ENCODE measurements at places on chromosomes 16 and 17. TPM values are rescaled to one million over a fixed set of nuclear protein-coding genes. Genes with fewer than 3 reads are reported as not detected.

DNA sequence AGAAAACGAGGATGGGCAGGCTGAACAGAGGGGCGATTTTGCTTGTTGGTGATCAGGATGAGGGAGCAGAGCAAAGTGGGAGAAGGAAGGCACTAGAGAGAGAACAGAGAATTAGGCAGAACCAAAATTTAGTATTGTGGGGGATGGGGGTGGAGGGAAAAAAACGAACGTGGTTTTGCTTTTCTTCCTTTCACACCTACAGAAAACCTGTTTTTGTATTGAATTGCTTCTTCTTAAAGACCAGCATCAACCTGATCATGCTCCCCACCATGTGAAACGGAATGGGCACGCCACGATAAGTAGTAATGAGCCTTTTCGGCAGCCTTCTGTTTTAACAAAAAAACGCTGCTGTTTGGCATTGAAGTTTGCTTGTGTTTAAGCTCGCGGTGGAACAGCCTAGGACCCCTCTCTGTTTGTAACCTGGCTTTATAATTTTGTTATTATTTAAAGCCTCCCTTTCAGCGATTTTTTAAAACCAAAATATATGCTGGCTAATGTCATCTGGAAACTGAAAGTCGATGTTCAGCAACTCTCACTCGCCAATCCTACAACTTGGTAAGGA lies 36.8 kb downstream of the ERCC4 start:
- H3K36me3 ChIP-seq, result no peaks in the 10 kb centered on the region
- no peak for DNase-seq
- H3K27ac ChIP-seq, result peak overlapping the region; percentile 87
- no peaks in the 10 kb centered on the region for H3K27me3 ChIP-seq
- peaks cover 26% of the 10 kb centered on the region for H3K4me1 ChIP-seq
- H3K4me3 ChIP-seq, result no peak overlapping the region

- H3K4me3 ChIP-seq, result no peak overlapping the region
- no peak overlapping the region for H3K27ac ChIP-seq
- H3K27me3 ChIP-seq, result no peaks in the 10 kb centered on the region
- DNase-seq, result no peak
Measured at GRCh38 chr17:58387834-58388233, 29.5 kb downstream of the RNF43 start.

DNA sequence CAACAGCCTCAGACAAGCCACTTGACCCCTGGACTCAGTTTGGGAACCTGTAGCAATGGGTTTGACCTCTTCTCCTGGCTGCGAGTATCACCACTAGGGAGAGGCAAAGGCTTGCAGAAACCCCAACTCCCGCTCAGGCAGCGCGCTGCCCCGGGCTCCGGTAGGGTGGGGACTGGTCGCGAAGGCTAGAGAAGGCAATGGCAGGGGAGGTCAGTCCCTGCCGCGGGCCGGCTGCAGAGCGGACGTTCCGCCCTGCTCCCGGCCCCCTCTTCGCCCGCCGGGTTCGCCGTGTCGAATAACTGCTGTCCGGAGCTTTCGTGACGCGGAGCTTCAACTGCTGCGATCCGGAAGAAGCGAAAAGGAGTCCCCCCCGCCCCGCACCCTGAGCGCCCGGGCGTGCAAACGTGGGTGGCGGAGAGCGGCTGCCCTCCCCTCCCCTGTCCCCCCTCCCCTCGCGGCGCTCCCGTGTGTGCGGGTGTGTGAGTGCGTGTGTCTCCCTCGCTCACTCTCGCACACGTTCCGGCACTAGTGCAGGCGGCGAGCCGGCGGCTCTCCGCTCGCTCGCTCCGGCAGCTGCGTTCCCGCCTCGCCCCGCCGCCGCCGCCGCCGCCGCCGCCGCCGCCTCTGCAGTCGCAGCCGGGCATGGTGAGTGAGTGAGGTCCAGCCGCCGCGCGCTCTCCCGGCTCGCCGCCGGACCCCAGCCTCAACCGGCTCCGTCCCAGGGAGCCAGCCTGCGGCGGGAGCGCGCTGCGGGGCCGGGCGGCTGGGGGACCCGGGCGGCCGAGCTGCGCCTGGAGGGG lies 772 bp upstream of the SHISA6 start:
- no peaks in the 10 kb centered on the region for H3K4me1 ChIP-seq
- H3K4me3 ChIP-seq, result no peak overlapping the region
- H3K36me3 ChIP-seq, result no peaks in the 10 kb centered on the region
- H3K27ac ChIP-seq, result no peak overlapping the region
- peaks cover 26% of the 10 kb centered on the region for H3K27me3 ChIP-seq

GRCh38 chr16:66182592-66182991 lies 183.9 kb upstream of the CDH5 start:
- H3K36me3 ChIP-seq, result no peaks in the 10 kb centered on the region
- DNase-seq, result no peak
- H3K4me3 ChIP-seq, result no peak overlapping the region
- no peaks in the 10 kb centered on the region for H3K4me1 ChIP-seq
- H3K27me3 ChIP-seq, result no peaks in the 10 kb centered on the region
- H3K27ac ChIP-seq, result no peak overlapping the region

DNA sequence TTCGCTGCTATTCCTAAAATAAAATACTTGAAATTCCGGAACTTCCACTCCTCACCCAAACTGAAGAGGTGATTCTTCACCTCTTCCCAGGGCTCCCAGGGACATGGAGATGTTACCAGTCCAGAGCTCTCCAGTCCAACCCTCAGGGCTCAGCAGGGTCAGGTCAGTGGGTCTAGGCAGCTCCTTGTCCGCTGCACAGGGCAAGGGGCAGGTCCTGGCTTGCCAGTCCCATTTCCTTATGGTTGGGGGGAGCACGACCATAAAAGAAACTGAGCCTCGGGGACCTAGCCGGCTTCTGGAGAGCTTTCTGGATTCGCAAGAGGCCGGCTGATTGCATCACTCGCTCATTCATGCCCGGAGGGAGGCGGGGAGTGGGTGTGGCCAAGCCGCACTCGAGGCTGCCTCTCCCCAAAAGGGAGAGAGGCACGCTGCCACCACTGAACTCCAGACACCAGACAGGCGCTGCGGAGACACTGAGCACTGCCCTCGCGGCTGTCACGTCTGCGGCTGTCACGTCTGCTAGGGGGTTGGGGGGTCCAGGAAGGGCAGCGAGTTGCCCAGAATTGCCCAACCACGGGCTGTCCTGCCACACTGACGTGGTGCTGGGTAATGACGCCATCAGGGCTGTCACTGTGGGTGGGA lies 15.8 kb downstream of the SLC7A5 start:
- peaks cover 49% of the 10 kb centered on the region for H3K4me1 ChIP-seq
- no peaks in the 10 kb centered on the region for H3K36me3 ChIP-seq
- DNase-seq, result peak; percentile 93
- H3K27me3 ChIP-seq, result no peaks in the 10 kb centered on the region

Gene SLC6A2
- polyA plus RNA-seq, result not detected
